Stimulated activated CD4-positive, alpha-beta T cell treated with anti-CD3 and anti-CD28 coated beads, Interleukin-1b, Interleukin-23, amount 100 ng/mL, for 1 hour (primary cell): ENCODE measurements at places on chromosomes 5 and 9.

- DNase-seq, result no peak
Observed at GRCh38 chr5:69075522-69076179, 18.2 kb upstream of the SLC30A5 start.

- DNase-seq, result no peak
Observed at GRCh38 chr9:35406183-35406959, 83.5 kb upstream of the RUSC2 start.

DNA sequence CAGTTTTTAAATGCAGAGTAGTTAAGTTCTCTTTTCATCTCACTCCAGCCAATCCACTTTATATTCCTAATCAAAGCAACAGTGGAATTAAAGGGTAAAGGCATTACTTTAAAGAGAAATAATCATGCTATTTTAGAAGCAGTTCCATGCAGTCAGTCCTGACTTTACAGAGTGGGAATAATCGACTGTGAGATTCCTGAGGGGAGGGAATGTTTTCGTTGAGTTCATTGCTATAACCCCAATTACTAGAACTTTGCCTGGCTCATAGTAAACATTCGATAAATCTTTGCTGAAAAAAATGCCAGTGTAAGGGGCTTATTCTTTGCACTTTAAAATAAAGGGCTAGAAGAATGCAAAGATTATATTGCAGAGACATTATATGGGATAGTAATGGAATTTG lies 127.2 kb upstream of the ASTN2 start:
- DNase-seq, result no peak

- no peak for DNase-seq
Observed at GRCh38 chr5:42506662-42507061, 83.4 kb downstream of the GHR start.

GRCh38 chr9:120733190-120733589 lies 18.9 kb upstream of the MEGF9 start:
- DNase-seq, result no peak

- no peak for DNase-seq
Observed at GRCh38 chr5:107218457-107219193, 452.1 kb downstream of the EFNA5 start.

GRCh38 chr9:84937180-84937579 lies 267.7 kb downstream of the NTRK2 start:
- DNase-seq, result no peak

DNA sequence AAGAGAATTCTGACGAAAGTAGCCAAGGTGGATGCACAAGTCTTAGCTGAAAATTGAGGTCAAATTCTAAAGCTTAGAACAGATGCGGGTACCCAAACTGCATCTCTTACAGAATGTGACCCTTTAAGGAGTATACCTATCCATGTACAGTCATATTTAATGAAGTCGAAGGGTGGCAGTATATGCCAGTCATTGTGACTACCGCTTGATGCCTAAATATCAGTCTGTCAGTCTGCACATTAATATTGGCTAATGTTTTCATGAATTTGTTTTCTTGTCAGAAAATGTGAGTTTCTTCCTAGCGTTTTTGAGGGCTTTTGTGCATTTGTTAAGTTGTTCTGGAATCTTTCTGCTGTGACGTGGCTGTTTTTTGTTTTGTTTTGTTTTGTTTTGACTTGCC lies 264.5 kb upstream of the ELAVL2 start:
- DNase-seq, result no peak

- DNase-seq, result no peak
Observed at GRCh38 chr5:45604092-45604491, 92.1 kb downstream of the HCN1 start.

DNA sequence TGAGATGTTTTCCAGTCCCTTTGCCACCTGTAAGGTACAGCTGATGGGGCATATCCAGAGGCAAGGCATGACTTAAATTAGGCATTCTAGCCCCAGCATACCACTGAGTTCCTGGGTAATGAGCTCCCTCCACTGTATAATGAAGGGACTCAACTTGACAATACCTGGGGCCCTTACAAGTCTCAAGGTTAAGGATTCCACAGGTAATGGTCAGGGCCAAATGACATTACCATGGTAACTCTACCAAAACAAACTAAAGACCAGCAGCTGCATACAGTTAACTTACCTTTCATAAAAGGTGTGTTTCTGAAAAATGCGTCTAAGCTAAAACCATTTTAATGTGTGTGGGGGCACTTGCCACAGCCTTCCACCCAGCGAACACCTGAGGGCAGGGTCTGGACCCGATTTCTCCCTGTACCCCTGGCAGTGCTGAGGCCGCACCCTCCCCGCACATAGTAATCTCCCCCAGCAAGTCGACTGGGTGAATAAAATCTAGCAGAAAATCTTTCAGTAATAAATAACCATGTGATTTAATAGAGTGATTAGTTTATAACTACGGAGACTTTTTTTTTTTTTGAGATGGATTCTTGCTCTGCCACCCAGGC lies 24.2 kb downstream of the CCDC69 start:
- DNase-seq, result no peak

DNA sequence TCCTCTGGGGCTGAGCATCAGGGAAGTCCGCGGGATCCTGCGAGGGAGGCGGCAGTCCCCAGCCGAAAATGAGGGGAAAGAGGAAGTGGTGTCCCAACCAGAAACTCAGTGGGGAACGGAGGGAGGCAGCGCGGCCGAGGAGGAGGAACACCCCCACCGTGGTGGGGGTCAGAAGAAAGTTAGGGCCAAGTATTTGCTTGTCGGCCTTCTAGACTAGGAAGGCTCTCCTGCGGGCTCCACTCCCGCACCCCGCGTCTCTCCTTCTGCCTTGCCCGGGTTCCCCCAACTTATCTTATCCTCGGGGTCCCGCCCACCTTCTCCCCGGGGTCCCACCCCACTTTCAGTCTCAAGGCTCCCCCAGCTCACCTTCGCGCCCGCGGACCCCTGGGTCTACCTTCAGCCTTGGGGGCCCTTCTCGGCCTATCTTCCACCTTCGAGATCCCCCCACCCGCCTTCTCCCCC lies 557 bp upstream of the PHF2 start:
- DNase-seq, result no peak

DNA sequence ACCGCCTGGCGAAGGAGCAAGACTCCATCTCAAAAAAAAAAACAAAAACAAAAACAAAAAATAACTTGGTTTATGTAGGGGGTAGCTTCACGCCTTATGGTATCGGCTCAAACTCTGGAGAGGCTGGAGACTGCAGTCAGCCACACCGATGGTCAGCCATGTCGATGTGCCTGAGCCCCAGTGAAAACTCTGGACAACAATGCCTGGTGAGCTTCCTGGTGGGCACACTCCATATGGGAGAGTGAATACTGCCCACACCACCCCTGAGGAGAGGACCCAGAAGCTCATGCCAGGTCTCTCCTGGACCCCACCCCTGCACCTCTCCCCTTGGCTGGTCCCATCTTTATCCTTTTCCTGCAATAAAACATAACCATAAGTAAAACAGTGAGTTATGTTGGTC lies 19.6 kb downstream of the IPPK start:
- no peak for DNase-seq

GRCh38 chr5:126947146-126948010 lies 83.0 kb downstream of the MARCHF3 start:
- DNase-seq, result no peak

GRCh38 chr9:38176251-38176650 lies 107.2 kb upstream of the SHB start:
- no peak for DNase-seq

DNA sequence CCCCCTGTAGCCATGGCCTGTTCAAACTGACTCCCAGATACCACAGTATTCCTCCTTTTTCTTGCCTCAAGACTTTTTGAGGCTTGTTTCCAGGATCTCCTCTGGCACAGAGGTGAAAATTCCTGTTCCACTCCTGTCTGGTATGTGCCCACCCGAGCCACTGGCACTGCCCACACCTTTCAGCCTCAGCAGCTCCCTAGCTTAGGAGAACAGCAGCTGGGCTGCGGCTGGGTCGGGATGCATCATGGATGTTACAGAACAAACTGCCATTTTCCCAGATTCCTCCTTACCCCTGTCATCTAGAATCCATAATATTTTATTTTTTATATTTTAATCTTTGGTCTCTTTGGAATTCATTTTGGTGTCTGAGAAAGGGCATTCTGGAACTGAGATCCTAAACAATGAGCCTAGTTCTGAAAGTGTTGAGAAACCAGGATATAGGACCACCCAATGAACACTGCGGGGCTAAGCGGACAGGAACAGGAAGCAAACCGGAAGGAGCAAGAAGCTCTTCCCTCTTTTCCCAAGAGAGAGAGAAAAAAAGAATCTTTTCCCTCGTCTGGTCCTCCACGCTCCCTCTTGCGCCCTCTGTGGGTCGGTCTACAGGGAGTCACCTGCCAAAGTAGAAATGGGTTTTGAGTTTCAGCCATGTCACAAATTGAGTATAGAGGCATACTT lies 12.5 kb downstream of the OR2S2 start:
- peak; percentile 53 for DNase-seq

DNA sequence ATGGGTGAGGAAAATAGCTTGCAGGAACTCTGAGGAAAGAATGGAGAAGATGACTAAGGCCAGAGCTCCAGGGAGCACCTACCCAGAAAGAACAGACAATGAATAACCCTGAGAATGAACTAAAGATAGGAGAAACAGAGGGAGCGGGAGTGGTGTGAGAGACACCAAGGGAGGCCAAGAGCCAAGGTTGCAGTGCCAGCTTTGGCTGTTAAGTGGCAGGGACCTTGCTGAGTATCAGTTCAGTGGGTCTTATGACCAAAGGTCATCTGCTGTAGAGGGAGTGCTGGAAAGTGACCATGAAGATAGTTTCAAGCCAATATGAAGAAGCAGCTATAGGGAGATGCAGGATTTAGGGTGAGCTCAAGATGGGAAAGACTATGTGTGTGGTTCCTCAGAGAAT lies 16.7 kb downstream of the P4HA2 start:
- no peak for DNase-seq

DNA sequence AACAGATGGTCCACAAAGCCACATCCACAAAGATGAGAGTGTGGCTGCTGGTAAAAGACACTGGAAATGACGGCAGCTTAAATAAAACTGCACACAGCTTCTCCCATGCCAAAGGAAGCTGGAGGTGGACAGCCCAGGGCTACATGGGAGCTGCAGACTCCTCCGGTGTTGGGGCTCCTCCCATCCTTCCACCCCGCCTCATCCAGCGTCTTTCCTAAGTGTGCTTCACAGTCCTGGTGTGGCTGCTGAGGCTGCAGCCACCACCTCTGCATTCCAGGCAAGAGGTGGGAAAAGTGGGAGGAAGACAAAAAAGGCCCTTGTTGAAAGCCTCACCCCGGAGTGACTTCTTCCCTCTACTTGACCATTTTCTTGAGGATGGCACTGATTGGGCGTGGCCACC lies 37.0 kb upstream of the IRX4 start:
- no peak for DNase-seq

DNA sequence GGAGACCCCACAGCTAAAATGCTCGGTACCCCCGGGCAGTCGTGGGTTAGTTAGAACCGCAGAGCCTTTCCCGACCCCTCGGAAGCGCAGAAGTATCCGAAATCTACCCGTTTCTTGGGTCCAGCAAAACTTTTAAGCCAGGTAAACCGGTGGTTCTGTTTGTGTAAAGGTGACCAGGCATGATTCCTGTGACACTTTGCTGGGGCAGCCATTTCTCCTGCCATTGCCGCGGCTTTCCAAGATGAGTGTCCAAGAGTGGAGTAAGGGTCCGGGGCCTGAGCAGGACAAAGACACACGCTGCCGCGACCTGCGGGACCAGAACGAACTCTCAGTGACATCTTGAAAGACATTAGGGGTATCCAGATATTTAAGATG lies 655 bp downstream of the MARVELD2 start:
- no peak for DNase-seq

GRCh38 chr9:84850830-84851392 lies 181.4 kb downstream of the NTRK2 start:
- no peak for DNase-seq

GRCh38 chr5:2184026-2184366 lies 301.3 kb upstream of the IRX4 start:
- no peak for DNase-seq

- DNase-seq, result no peak
Observed at GRCh38 chr5:126513703-126514102, 81.3 kb downstream of the ALDH7A1 start.

GRCh38 chr9:134966697-134967546 lies 49.2 kb upstream of the FCN1 start:
- no peak for DNase-seq

DNA sequence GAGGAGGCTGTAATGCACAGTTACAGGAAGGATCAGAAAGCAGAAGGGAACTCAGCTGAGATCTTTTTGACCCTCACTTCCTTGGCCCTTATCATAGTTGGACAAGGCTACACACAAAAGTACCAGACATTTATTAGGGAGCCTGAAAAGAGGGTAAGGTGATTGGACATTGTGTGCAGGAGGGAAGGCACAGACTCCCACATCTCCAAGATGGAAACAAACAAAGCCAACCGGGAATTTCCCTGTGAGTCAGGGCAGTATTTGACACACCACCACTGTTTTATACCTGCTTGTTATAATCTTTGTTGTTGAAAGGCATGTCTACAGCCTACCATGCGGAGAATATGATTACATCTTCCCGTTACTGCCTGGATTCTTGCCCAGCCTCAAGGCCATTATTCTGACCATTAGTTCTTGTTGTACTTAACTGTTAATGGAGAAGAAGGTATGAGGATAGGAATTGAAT lies 3.0 kb upstream of the CCNG1 start:
- no peak for DNase-seq

- DNase-seq, result no peak
Observed at GRCh38 chr9:69054989-69055388, 19.4 kb downstream of the FXN start.

DNA sequence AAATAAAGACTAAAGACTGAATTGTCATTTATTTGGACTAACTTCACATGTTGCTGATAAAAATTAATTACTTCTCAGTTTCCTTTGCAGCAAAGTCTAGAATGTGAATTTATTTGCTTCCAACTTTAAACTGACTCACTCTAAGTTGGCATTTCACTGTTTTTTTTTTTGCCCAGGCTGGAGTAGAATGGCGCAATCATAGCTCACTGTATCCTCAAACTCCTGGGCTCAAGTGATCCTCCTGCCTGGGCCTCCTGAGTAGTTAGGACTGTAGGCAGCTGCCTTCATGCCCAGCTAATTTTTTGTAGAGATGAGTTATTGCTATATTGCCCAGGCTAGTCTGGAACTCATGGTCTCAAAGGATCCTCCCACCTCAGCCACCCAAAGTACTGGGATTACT lies 3.5 kb downstream of the CCNB1 start:
- DNase-seq, result no peak

- DNase-seq, result no peak
Observed at GRCh38 chr5:141349917-141350619, at the start of gene PCDHGB1. PCDHGB1 (plus strand) TSS chr5:141350099; CDS start chr5:141350261, 162 bp downstream.

DNA sequence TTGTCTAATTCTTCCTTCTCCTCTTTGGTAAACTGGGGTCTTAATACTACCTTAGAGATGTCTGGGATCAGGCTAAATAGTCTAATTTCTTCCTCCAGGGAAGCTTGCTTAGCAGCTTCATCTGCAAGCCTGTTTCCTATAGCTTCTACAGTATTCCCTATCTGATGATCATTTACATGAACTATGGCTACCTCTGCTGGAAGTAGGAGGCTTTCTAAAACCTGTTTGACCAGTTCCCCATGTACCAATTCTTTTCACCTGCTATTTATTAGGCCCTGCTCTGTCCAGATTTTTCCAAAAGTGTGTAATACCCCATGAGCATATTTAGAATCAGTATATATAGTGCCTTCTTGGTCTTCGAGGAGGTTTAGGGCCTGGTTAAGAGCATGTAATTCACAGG lies 619.8 kb downstream of the HINT1 start:
- DNase-seq, result no peak
